ENCODE measurements at places on chromosomes 4 and X.

DNA sequence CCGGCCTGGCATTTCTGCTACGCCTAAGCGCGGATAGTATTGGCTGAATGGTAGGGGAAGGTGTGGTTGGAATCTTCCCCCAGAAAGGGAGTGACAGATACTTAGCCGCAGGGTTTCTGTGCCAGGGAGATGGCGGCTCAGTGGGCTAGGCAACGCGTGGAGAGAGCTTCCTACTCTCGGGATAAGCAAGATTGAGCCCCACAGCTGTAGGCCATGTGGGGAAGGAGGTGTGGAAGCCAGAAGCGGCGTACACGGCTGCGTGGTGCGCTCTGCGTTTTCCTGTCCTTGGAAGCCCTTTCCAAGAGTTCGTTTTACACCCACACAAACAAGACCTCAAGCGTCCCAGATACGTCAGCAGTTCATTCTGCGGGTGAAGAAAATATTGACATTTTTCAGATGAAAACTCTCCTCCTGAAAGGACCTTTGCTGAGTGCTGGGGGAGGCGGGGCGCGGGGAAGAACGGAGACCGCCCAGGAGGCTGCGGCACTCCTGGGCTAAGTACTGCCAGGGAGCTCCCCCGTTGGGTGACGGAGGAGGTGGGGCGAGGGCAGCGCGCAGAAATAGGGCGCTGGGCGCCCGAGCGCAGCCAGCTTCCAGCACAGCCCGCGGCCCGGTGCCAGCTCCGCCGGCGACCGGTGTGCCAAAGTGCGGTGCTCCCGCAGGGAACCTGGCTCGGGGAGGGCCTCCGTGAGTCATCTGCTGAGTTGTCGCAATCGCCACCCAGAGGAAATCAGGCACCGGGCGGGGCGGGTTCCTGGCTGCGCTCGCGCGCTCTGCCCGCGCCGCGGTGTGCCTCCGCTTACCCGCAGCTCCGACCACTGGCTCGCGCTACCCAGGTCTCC, at the start of gene GPAT3:
GPAT3 (plus strand) TSS at position 589 of the 842 bp plus-strand sequence. CDS start 515 bp downstream, outside the sequence.
- peak; percentile 31 for DNase-seq

DNA sequence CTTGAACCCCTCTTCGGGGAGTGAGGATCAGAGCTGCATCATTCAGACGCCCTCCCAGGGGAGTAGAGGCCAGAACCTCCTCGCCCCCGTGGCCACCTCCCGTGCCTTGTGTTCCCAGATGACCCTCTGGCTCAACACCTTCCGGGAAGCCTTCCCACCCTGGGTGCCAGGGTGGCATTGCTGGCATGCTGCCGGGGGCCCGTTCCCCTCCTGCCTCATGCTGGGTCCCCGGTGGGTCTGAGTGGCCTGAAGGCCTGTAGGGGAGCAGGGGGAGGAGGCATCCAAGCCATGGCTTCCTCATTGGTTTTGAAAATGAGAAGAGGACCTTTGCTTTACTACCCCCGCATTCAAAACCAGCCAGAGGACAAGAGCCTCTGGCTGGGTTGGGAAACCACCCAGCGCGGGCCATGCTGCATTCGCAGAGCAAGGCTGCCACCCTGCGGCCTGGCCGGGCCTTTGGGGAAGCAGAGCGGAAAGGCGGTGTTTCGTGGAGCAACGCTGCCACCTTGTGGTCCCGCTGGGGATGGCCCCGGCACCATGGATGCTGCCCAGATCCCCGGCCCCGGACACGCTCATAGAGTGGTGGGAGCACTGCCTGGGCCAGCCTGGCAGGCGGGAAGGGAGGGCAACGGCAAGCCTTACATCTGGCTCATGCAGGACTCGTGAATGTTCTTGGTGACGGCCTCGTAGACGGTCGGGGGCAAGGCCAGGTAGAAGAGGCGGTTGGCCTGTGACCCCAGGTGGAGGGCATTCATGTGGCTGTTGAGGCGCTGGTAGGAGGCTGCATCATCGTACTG, 11.9 kb downstream of the G6PD start:
- DNase-seq: peak; percentile 77

GRCh38 chrX:94576367-94577004, 902.5 kb downstream of the FAM133A start:
- DNase-seq: no peak

DNA sequence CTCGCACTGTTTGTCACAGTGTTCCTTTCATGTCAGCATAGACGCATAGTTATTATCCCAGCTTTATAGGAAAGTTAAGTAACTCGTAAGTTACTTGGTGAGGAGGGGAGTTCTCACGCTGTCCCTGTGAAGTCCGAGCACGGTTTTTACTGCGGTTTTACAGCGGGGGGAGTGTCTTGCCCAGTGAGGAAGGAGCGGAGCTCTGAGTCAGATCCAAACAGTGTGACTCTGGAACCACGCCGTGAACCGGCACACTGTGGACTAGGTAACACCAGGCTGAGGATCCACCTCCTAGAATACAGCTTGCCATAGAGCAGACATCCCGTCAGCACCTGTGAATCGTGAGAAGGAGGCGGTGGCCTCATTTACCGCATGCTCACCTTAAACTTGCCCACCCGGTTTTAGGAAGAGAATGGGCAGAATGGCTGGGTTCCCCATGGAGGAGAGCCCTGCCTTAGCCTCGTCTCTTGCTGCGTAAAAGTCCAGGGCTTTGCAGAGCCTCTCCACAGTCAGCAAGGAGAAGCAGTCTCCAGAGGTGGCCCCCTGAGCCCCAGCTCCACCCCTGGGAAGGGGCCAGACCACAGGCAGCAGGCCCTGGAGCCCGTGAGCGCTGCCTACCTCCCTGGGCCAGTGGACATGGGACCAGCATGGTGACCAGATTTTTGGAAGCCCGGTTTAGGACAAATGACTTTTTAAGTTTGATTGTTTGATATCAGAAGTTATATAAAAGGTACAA, 40.2 kb upstream of the HGFAC start:
- DNase-seq: no peak
